ENCODE measurements at places on chromosomes 12 and 14.

DNA sequence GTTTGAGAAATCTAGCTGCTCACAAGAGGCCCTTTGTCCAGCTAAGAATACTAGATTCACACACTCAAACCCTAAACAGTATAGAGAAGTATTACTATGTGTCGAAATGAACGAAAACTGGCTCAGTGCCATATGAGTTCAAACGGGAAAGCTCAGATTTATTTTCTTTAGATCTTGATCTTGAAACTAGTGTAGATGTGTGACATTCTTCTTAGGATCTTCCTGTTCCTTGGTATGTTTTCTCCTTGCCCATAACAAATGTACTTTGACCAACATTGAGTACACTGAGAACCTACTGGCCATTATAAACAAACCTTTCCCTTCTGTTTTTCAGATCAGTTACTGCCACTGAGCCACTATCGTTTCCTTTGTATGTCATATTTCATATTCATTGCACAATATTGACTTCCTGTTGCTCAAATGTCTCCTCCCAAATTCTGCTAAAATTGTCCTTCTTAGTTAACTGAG, 21.3 kb downstream of the MYBPC1 start:
- peak; percentile 68 for DNase-seq

- DNase-seq = no peak
These were observed 146.7 kb downstream of the TSPAN9 start for GRCh38 chr12:3223601-3224529.

GRCh38 chr14:67622675-67623074, 3.0 kb downstream of the ARG2 start:
- peak; percentile 62 for DNase-seq

DNA sequence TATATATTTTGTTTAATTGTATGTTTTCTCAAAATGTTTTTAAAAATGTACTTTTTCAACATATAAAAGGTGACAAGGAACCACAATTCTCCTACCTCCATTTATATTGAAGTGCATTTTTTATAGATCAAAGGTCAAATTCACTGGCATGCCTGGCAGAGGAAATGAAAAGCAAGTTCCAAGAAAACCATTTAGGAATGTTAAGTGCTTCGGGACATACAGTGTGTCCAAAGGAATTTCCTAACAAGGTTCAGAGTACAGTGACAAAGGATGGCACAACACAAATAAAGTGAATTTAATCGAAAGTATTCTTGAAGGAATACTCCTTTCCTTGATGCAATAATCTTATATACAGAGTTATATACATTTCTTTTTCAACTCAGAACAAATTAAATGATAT, 242.3 kb downstream of the CCER1 start:
- DNase-seq = no peak

DNA sequence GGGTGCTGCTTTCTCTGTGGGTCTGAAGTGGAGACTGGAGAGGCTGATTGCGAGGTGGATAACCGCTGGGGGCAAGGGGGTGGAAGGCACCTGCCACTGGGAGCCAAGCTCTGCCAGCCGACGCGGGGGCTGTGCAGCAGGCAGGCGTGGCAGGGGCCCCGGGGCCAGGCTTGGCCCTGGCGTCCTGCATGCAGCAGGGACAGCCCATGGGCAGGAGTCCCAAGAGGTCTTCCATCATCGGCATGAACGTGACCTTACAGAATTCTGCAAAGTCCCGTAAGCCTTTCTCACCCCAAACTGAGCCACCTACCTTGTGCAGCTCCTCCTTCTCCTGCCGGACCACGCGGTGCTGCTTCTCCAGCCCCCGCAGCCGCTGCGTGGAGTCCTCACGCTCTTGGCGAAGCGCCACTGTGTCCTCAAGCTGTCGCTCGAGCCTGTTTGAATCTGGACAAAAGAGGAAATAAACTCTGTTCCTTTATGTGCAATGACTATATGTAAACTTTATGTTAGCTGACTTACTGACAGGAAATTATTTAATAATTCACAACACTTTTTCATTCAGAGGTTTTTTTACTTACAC, 51.3 kb downstream of the AMN start:
- DNase-seq = no peak

DNA sequence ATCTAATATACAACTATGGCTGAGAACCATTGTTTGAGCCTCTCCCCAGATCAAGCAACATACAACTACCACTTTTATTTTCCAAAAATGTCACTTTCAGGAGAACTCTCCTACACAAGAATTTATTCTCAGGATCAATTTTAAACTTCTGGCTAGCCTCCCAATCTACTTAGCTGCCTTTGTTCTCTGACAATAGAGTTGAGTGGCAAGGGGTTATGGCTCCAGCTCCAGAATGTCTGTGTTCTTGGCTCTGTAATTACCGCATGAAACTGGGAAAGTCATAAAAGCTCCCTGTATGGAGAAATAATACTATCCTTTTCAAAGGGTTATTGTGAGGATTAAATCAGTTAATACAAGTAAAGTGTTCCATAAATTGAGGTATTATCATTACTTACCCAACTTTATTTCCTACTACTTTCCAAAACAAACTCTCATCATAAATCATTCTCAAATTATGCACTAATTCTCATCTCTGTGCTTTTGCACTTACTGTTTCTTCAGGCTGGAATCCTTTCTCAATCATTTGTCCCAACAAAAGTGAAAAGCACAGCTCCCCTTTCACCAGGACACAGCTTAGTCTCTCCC, 121.9 kb downstream of the GARIN6 start:
- DNase-seq = no peak

GRCh38 chr12:64072916-64073575, 149.1 kb downstream of the KICS2 start:
- DNase-seq = no peak

DNA sequence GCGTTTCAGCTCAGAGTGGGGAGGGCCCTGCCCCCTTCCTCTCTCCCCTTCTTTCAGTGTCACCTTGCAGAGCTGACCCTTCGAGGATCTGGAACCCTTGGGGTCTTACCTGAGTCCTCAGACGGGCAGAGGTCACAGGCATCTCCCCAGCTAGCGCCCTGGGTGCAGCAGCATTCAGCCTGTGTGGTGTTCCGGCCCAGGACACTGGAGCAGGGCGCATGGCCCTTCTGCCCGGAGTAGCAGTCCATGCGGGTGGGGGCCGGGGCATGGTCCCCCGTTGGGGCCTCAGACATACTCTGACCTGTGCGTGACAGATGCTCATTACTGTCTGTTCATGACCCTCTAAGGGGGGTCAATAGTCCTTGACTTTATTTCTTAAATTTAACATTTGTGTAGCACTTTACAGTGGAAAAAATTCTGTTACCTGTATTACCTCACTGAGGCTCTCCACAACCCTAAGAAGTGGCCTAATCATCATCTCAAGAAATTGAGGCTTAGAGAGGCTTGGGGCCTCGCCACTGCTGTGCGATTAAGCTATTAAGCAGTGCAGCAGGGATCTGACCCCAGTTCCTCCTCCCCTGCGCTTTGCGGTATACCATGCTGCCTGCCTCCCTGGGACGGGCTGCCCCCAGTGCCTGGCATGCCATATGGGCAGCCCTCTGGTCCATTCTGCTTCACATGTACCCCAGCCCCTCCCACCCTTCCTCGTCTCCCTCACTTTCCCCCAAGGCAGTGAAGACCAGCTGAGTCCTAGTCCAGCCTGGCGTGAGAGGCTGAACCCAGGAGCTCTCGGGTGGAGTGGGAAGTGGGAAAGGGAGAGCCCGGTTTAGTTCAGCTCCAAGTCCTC, 11.5 kb downstream of the ISCA2 start:
- no peak for DNase-seq

DNA sequence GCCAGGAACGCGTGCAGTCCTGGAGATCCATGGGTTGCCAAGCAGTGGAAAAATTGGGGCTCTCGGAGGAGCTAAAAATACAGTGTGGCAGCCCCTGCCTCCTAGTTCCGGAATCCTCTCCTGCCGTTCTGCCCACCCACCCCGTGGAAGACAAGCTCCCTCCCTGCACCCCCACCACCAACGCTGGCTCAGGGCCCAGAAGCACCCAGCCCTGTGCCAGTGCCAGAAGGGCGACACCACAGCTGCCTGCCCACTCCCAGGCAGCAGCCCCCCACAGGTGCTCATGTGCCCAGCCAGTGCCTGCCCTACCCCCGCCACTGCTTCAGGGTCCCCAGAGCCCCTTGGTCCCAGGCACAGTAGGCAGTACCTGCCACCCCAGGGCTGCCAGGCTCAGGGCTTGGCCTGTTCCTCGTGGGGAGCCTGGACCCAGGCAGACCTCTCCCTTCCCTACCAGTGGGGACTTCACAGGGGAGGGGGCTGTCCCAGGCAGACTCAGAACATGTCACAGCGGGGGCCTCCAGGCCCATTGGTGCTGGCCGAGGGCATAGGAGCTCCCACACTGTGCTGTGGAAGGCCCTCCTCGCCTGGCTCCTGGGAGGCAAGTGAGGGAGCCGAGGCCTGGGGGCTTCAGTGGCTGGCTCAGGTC, 7.4 kb downstream of the INF2 start:
- DNase-seq = no peak

DNA sequence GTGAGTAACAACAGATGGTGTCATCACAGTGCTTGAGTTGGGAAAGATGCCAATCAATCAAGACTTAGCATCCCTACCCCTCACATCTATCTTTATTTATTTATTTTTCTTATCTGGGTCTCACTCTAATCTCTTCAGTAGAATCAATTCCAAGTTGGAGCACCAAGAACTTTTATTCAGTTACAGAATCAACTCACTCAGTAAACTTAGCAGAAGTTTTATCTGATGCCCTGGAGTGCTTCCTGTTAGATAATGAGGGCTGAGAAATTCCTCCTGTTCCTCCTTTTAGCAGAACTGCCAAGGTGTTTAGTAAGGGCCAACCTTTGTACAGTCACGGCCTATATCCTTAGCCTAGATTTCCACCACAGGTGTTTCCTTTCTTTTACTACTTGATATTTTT, 11.3 kb upstream of the SLC5A8 start:
- no peak for DNase-seq

DNA sequence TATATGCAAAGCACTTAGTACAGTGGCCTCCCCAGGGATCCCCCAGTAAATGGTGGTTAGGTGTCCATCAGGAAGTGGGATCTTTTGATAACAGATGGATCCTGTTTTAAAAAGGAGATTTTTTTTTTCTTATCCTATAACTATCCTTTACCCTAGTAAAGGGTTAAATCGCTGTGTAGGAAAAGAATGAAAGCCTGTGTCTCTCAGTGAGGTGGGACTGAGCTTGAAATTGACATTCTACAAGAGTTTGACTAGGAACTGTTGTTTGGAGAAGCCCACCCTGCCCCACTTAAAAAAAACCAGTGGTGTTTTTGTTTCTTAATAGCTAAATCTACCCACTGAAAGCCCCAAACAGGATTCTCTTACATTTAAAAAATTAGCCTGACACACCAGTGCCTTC, 112.2 kb upstream of the EGLN3 start:
- DNase-seq = no peak

- DNase-seq = peak; percentile 78
These were observed 3.8 kb upstream of the PSMC6 start for GRCh38 chr14:52703225-52703624.

GRCh38 chr14:71267691-71268090, 360.4 kb downstream of the PCNX1 start:
- no peak for DNase-seq

GRCh38 chr14:70113211-70113610, 75.5 kb downstream of the SLC8A3 start:
- DNase-seq = no peak

GRCh38 chr14:104506461-104507253, 72.9 kb upstream of the C14orf180 start:
- DNase-seq = no peak

GRCh38 chr12:42442888-42443287, 116.9 kb downstream of the PPHLN1 start:
- no peak for DNase-seq

DNA sequence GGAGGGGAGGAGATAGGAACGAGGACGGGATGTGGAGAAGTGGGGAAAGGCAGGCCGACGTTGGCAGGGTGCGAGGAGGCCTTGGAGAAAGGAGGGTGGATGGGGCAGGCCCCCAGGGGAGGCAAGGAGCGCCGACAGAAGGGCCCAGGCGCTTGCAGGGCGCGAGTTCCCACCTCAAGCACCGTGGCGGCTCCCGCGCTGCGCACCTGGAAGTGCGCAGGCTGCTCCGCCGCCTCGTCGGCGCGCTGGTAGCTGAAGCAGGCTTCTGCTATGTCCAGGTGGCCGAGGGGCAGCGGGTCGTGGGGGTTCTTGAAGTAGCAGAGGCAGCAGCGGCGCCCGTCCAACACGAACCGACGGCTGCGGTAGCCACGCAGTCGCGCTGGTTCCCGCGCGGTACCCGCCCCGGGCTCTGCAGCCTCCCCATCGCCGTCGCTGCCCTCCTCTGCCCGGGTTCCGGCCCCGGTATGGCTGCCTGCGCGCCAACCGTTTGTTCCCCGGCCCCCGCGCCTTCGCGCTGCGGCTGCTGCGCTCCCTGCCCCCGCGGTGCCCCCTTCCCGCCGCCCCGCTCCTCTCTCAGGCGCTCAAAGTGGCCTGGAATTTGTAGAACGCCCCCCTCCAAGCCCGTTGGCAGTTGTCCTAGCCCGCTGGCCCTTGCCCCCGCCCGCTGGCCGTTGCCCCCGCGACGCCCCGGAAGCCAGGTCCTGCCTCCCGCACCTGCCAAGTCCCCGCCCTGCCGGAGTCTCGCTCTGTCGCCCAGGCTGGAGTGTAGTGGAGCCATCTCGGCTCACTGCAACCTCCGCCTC, 1.1 kb upstream of the ACTR6 start:
- peak; percentile 85 for DNase-seq

DNA sequence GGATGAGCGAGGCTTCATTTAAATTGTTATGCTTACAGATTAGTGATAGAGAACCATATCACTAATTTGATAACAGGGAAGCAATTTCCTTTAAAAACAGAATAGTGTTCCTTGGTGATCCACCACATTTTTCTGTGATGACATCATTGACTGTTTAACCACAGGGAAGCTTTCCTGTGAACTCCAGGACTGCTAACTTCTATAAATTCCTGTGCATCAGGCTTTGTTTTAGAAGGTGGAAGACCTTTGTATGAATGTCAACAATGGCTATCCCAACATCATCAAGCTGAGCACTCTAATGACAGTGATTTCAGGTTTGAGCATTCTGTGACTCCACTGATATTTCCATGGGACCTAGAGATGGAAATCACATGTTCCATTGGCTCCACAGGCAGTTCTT, 177.1 kb downstream of the RMST start:
- DNase-seq = no peak

GRCh38 chr12:4807116-4807783, 87.0 kb downstream of the GALNT8 start:
- no peak for DNase-seq

Data from NB4 (cell line).